ENCODE measurements at places on chromosomes 12 and 14.

GRCh38 chr14:88992011-88992410 is 167.6 kb downstream of the TTC8 start:
- DNase-seq = no peak

DNA sequence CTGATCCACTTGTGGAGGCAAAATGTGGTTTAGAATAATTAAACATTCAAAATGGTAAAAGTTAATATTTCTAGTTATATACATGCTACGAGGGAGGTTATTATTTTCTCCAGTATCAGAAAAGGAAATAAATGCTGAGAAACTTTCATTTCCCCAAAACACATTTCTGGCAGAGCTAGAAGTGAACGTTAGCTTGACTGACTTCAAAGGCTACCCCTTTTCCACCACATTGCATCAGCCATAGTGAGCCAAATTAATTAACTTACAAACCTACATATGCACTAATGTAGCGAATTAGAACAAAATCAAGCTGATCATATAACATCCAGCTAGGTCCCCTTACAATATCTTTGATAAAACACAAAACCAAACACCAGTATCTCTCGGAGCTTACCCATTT is 49.3 kb upstream of the RERGL start:
- DNase-seq = no peak

DNA sequence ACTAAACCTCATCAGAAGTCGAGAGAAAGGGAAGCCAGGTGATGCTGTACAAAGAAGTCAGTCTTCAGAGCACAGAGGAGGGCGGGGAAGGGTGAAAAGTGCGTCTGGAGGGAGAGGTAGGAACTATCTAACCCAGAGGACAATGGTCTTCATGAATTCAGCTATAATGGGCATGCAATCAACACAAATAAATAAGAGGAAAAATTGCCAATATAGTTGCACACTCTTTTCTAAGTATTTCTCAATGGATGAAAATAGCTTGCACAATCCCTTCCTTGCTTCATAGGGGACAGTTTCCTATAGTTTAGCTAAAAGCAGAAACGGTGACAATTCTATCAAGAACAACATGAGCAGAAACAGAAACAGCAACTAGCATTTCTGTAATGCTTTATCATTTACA is 931.2 kb downstream of the AACS start:
- DNase-seq = no peak

GRCh38 chr12:44976246-44976645 is 74.7 kb downstream of the DBX2 start:
- DNase-seq = no peak

GRCh38 chr14:27390155-27390554 is 792.3 kb upstream of the NOVA1 start:
- no peak for DNase-seq

DNA sequence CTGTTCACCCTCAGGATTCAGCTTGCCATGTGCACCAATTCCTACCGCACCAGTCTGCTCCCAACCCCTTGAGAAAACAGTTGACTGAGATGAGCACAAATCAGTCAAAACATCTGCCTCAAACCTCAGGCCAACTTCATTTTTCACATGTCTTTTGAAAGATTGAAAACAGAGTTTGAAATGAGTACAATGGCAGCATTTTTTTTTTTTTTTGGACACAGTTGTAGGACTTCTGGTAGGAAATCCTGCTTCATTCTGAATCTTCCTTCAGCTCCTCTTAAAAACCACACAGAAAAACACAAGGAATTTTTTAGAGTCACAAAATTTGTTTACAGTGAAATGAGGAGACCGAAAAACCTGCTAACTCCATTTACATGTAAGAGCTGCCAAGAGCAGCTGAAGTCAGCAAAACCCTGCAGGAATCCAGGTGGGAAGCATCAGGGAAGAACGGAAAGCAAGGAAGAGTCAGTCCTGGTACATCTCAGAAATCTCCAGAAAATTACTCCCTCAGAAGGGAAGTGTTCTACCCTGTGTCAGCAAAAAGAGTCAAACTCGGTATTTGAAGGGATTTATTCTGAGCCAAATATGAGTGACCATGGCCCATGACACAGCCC is 100.3 kb upstream of the TMTC1 start:
- no peak for DNase-seq

DNA sequence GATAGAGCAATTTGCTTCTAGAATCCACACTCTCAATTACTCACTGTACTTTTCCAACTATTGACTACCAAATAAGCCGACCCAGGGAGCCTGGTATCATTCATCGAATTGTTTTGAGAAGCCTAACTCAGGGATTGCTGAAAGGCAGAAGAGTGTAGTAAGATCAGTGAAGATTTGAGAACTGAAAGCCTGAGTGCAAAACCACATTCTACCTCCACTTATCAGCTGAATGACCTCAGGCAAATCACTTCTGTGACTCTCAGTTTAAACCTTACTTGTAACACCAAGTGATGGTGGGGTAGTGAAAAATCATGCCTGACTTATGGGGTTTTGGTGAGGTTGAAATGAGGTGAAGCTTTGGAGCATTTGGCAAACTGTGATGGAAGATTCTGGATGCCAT is 126.1 kb upstream of the MAX start:
- DNase-seq = no peak

DNA sequence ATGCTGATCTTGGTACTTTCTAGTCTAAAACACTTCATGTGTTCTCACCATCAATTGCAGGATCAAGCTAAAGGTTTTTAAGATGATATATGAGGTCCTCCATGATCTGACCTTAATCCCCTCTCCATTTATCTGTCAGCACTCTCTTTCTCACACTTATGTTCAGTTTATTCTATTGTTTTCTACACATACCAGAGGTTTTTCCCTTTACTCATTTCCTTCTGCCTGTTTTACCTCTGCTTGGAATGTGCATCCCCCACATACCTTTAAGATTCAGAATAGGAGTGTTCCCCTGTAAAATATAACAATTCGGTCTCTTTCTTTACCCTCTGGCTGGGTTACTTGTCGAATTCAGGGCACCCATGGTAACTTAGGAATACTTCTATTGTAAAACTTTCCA is 219.1 kb upstream of the PKP2 start:
- no peak for DNase-seq

DNA sequence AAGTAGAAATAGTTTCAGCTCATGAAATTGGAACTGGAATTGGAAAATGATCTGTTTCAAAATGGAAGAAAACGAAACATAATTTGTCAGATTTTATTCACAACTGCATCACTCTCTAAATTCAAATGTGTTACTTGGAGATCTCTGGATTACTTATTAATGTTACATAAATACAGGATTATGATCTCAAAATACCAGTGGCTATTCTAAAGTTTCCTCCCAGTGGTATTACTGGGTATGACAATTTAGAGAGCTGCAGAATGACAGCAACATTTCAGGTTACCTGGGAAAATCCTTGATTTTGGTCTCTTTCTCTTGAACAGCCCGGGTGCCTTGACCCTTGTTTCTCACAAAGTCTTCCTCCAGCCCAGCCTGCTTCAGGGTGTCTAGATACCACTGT is 14.2 kb downstream of the FAM161B start:
- DNase-seq = no peak

- DNase-seq = no peak
Observed at GRCh38 chr14:49900973-49901372, 8.1 kb downstream of the ARF6 start.

- DNase-seq = no peak
Observed at GRCh38 chr12:30000401-30000800, 216.7 kb upstream of the TMTC1 start.

- DNase-seq = no peak
Observed at GRCh38 chr14:74080820-74081460, 3.3 kb downstream of the ALDH6A1 start.

DNA sequence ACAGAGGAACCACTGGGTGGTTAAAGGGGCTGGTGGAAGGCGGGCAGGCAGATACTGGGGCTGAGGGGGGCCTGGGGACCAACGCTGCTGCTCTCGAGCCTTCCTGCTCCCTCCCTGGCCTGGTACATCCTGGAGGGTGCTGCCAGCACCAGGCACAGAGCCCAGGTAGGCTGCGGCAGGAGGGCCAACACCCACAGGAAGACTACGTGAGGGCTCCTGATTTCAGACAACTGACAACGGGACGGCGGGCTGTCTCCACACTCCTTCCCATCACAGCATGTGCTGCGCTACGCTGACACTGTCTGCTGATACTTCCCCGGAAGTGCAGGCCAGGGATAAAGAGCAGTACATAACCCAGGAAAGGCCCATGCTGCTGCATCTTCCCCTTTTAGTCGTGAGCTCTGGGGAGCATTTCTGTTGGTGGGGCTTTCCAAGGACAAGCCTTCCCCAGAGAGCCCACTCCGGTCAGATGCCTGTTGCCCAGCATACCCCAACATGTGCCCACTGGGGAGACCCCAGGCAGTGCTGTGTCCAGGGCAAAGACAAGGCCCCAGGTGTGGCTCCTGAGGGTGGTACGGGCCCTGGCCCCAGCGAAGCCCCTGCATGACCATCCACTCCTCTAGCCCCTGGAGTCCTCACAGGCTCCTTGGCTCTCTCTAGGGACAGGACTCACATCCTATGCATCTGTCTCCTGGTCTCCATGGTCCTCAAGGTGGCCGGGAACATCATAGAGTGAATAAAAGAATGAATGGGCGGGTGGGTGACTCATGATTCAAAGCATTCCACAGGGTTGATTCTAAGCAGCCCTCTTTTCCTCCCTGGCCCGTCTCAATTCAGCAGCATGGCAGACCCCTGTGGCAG is 38.0 kb downstream of the CHGA start:
- no peak for DNase-seq

DNA sequence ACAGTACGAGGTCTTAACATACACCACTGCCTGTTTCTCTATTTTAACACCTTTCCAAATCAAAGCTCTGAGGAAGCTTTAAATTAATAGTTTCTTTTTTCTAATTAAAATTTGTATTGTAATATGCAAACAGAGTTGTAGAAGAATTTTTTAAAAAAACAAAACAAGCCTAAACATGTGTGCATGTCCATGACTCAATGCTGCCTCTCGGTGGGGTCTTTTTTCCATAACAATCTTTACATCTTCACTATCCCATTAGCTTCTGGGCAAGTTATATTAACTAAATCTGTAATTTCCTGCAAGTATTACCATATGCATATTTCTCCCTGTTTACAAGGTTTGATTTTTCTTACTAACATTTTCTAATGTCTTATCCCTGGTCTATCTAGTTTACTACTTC is 143.9 kb upstream of the NAV3 start:
- DNase-seq = no peak

All from activated T-cell treated with anti-CD3 and anti-CD28 coated beads, Interleukin-2, amount 50 U/mL, for 72 hours (primary cell).